Stimulated activated CD4-positive, alpha-beta T cell treated with anti-CD3 and anti-CD28 coated beads, Interleukin-4, amount 100 ng/mL, for 24 hours (primary cell): ENCODE measurements at places on chromosomes 11 and 22.

DNA sequence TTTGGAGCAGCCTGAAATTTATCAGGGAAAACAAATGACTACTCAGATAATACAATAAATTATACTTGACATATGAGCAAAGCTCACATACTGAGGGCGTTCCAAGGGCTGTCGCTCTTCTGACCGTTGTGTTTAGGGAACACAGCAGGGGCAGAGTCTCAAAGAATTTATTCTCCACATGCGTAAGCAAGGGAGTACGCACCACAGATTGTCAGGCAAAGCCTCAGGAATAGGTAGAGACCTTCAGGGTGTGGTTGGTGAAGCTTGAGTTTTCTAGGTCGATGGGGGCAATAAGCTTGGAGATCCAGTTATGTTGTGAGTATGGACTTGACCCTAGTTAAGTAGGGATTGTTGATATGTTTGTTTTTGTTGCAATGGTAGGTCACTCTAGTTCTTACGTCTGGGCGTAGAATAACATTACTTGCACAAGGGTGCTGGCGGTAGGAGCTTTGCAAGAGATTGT lies 830 bp downstream of the ACAT1 start:
- no peak for DNase-seq

DNA sequence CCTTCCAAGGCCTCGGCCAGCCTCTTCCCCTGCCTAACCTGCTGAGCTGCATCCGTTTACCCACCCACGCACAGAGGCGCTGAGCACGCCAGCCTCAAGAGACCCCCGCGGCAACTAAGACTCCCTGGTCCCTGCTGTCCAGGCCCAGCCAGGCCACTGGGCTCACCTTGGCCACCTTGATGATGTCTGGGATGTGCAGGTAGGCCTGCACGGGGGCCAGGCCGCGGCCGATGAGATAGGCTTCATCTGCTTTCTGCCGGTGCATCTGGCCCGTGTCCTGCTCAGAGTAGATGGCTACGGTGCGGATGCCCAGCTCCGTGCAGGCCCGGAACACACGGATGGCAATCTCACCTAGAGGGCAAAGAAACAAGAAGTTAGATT lies 14.6 kb downstream of the LRFN4 start:
- DNase-seq: no peak

DNA sequence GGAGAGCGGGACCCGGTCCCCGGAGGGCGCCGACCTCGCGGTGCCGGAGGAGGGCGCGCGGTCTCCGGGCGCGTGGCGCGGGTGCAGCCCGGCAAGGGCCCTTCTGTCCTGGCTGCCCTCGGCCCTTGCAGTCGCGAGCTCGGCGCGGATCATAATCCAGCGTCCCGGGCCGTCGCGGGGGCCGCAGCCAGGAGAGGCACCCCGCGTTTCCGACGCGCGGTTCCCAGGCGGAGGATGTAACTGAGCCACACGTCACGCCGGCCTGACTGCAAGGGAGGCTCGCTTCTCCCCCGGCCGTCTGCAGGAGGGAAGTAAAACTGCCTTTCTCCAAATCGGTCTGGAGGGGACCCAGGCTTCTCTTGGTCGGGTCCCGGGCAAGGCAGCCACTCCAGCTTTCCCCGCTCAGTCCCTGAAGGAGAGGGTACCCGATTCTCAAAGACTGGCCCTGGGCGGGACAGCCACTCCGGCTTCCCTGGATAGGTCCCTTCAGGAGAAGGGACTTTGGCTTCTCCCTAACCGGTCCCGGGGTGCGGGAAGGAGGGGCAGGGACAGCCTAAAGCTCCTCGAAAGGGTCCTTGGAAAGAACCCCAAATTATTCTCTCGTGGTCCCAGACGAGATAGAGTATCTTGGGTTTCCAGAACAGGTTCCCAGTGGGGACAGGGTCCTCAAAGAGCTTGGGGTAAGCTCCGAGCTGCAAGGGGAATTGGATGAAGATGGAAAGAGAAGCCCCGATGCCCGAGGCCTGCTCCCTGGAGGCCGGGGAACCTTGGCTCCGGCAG lies 836 bp downstream of the SPON1 start:
- DNase-seq: peak; percentile 46

GRCh38 chr11:75535071-75535470 lies 9.3 kb upstream of the GDPD5 start:
- DNase-seq: no peak

DNA sequence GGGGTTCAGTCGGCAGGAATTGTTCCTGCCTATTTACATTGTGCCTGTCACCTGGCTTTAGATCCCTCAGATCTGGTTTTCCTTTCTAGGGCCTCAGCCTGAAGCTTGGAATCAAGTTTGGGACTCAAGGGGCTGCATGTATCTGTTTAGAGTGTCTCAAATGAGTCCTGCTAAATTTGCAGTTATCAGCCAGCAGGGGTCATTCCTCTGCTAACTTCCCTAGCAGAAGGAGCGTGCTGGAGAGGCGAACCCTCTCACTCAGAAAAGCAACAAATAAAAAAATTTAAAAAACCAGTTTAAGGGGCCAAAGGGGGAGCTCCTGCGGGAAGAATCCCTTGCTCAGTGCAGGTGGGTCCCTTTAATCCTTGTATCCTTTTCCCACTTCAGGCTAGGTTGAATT lies 1220.2 kb downstream of the JRKL start:
- no peak for DNase-seq

GRCh38 chr11:69217276-69218105 lies 61.8 kb downstream of the SMIM38 start:
- DNase-seq: no peak

DNA sequence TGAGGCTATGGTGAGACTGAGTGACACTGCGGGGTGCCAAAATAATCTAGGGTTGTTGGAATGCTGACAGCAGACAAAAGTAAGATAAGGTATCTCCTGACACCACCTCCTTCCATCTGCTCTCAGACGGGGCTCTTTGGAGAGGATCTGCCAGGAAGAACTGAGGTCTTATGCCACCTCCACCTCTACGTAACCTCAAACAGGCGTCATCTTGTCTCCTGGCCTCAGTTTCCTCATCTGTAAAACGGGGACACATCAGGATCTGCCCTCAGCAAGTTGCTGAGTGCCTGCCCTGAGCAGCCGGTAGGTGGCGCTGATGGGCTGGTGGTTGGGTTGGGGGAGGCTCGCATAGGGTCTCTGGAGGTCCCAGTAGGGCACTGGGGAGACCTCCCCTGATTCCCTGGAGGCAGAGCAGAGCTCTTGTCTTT lies 1.7 kb upstream of the MYEOV start:
- peak; percentile 52 for DNase-seq
